NCI-H1092 treated with DMSO at 0.1 percent for 48 hours (cell line): ENCODE measurements at places on chromosomes 13 and 19.

GRCh38 chr13:110431425-110432294, 124.6 kb downstream of the COL4A2 start:
- no peak for DNase-seq

DNA sequence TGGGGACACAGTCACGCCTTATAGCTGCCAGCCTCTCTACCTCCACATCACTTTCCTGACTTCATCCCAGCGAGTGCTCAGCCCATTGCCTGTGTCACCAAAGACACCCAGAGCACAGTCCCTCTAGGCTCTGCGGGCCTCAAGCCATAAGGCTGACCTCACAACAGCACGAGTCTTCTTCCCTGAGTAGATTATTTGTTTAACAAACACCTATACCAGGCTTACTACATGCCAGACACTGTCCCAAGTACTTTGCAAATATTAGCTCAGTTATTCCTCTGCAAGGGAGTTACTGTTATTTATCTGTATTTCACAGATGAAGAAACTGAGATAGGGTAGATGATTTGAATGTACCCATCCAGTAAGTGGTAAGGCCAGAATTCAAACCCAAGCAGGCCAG, 504.3 kb downstream of the COG6 start:
- DNase-seq = no peak

GRCh38 chr19:7652061-7652641, 15.2 kb downstream of the STXBP2 start:
- DNase-seq = peak; percentile 54

DNA sequence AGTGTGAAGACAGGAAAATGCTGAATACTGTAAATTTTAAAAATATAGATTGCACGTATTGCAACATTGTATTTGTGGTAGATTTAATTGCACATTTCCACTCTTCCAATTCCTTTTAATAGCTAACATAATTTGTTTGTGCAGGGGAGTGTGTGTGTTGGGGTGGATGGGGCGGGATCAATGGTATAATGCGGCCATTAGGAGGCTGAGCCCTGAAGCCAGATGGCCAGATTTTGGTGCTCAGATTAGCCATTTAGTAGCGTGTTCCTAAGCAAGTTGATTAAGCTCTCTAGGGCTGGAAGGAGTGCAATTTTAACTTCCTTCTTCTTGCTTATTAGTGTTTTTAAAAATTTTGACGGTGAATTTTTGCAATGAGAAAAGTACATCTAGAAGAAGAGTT, 5.8 kb downstream of the OXGR1 start:
- no peak for DNase-seq

DNA sequence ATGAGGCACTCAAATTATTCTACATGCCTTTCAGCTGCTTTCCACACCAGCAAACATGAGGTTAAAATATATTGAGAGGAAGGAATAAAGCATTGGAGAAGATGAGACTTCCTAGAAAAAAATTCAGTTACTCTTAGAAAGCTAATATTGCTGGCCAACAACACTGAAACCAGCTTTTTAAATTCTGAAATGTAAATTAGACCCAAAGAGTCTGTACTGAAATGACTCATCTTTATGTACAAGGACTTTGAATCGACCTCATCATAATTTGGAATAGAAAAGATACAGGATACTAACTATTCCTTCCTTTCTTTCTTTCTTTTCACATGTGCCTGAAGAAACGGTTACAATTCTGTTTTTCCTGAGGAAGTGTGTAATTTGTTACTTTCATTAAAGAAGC, 6.5 kb upstream of the HSPH1 start:
- DNase-seq = no peak
